ENCODE measurements at places on chromosomes 1 and 21.
A peak's percentile ranks its signal among the peaks of the same experiment; 100 is the strongest.

DNA sequence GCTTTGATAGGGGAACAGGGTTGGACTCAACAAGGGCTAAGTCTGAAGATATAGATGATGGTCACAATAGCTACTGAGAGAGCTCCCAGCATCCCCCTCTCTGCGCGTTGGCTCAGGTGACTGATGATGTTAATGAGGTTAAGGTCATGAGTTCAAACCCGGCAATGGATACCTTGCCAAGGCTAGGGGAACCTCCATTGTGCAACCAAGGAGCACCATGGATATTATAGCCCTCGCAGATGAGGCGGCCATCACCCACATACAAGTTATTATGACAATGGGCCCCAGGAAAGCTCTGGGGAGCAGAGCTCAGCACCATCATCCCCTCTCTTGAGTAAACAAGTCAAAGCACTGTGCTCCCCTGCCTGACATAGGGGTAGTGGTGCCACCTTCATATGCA, 8.2 kb downstream of the KCNA2 start:
- no peak for DNase-seq

DNA sequence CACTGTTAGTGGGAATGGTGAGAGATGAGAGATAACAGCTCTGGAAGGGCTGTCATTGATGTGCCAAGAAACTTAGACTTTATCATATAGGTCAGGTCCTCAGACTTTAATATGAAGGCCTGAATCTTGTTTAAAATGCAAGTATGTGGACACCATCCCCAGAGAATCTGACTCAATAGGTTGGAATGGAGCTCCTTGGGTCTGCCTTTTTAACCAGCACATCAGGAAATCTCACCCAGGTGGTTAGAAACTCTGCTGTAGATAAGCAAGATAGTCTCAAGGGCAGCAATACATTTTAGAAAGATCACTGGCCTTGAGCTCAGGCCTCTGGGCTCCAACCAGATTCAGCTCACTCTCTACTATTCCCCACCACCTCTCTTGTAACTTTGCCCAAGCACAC, 180.4 kb downstream of the SLC44A5 start:
- DNase-seq: no peak

GRCh38 chr1:171107262-171107940, 16.7 kb downstream of the FMO3 start:
- no peak for DNase-seq

DNA sequence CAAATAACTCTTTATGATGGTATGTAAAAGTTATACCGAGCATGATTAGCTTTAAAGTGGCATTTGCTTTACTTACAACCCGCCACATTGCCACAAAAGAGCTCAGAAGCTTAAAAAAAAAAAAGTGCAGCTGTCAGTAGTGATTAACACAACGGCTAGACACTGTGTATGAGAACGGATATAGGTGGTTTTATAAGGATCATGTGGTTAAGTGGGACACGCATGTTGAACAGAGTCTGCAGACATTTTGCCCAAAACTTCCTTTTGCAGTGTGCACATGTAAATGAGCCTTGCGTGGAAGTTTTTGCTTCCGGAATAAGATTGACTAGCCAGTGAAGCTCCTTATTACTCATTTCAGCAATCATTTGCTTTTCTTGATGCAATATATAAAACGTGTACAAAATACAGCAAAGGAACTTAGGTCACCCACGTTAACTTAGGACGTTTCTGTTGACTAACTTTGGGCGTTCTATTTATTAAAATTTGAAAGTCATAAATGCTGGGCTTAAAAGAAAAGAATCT, 58.7 kb upstream of the RGS1 start:
- DNase-seq: no peak

GRCh38 chr1:10796029-10796944, at the start of gene CASZ1:
Gene CASZ1, minus strand, starts transcription at chr1:10796646. Its CDS starts 102,757 bp downstream, at chr1:10693889.
- DNase-seq: peak; percentile 93

GRCh38 chr1:31875636-31876236, 59.9 kb upstream of the SPOCD1 start:
- DNase-seq: no peak

GRCh38 chr1:232383455-232384123, 246.3 kb downstream of the SIPA1L2 start:
- no peak for DNase-seq

GRCh38 chr1:192589813-192590212, 14.2 kb downstream of the RGS1 start:
- DNase-seq: no peak

- DNase-seq: no peak
Observed at GRCh38 chr1:189524501-189524900, 953.2 kb downstream of the BRINP3 start.

- no peak for DNase-seq
Observed at GRCh38 chr1:180165509-180166435, 11.1 kb downstream of the QSOX1 start.

- no peak for DNase-seq
Observed at GRCh38 chr21:19461481-19462205, 1058.1 kb upstream of the TMPRSS15 start.

GRCh38 chr1:246773213-246773641, 49.0 kb downstream of the SCCPDH start:
- DNase-seq: no peak

- DNase-seq: no peak
Observed at GRCh38 chr1:87044840-87045239, 130.4 kb downstream of the HS2ST1 start.

GRCh38 chr1:168344517-168344916, 63.8 kb downstream of the TBX19 start:
- no peak for DNase-seq

DNA sequence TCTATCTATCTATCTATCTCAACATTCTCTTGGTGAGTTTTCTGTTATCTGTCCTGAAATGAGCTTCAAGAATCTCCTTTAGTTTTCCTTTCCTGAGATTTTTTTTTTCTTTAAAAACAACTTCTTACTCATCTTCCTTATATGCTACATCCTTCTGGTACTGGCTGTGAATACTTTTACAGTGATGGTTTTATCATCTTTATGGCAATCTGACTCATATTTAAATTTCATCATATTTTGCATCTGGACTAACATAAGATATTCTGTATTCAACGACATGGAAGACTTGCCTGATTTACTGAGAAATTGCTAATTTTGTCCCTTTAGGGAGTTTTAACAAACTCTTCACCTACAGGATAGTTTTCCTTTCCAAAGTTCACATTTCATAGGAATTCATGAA, 33.0 kb downstream of the PDE4B start:
- DNase-seq: no peak

All from dermis blood vessel endothelial cell (primary cell).